ENCODE measurements at places on chromosomes 1 and 21.

DNA sequence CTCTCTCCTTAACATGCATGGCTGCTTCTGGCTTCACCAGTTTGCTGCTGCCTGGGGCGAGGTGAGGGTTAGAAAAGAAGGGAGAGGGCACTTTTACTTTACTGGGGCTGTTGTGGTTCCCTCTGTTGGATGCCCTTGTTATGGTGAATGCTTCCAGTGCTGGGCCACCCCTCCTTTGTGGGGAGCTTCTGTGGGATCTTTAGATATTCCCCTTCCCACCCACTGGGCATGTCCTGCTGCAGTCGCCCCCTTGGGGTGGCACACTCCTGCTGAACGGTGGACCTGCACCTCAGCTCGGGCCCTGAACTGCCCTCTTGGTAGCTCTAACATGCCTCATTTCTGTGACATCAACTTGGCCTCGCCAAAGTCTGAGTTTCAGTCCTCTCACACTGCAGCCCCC, 6.0 kb downstream of the TNN start:
- DNase-seq, result no peak

- no peak for DNase-seq
Observed at GRCh38 chr1:182332261-182333060, 59.1 kb downstream of the GLUL start.

DNA sequence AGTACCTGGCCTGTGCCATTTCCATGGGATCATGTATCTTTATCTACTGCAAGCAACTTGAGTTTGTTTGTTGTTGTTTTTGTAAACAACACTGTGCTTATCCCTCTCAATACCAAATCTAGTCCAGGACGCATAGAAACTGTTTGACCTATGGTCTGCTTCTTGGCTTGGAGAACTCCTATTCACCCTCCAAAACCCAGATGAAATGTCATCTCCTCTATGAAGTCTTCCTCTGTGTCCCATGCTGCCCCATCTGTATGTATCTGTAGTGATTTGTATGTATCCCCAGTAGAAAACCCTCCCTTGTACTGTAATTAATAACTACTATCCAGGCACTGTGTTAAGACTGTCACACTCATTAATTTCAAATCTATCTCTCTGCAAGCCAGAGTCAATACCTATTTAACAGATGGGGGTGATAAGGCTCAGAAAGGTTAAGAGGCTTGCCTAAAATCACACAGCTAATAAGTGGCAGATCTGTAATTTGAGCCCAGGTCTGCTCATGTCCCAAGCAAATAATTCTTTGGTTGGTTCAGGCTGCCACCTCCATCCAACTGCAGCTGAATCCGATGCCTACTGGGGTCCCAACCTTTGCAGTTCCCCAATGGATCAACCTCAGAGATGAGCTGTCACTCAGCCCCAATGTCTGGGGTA, 24.6 kb upstream of the ECE1 start:
- no peak for DNase-seq

GRCh38 chr1:61389194-61389925, 307.0 kb downstream of the NFIA start:
- DNase-seq, result no peak

DNA sequence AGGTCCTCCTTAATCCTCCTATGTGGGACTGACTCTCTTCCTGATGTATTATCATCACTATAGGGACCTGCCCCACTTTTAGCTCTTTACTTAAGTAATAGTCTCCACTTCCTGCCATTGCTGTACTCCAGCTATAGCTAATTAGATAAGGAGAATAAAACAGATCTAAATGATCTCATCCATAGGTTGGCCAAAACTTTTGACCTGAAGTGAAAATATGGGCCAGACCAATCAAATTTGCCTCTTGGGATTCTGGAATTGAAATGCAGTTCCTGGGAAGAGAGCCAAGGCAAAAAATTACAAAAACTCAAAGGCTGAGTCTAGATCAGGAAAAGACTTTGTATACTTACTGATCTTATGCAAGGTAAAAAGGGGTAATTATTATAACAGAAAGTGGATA, 36.1 kb upstream of the PDE4B start:
- DNase-seq, result no peak

- no peak for DNase-seq
Observed at GRCh38 chr21:27171707-27172106, 204.8 kb upstream of the ADAMTS5 start.

DNA sequence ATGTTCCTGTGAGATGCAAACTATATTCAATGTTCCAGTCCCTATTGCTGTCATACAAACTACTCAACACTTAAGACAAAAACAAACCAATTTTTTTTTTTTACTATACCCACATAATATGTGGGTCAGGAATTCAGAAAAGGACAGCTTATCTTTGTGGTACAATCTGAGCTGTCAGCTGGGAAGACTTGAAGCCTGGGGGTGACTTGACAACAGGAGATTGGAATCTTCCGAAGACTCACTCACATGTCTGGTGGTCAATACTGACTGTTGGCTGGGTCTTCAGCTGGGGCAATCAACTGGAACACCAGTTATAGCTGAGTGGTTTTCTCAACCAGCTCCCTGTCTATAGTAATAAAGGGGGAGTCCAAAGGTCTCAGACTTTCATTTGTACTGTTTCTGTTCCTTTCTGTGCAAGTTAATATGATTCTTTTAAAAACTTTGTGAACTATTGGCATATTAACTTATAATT, 81.7 kb upstream of the ATP1B1 start:
- no peak for DNase-seq

- peak; percentile 48 for DNase-seq
Observed at GRCh38 chr21:32007456-32007855, 134.6 kb downstream of the HUNK start.

DNA sequence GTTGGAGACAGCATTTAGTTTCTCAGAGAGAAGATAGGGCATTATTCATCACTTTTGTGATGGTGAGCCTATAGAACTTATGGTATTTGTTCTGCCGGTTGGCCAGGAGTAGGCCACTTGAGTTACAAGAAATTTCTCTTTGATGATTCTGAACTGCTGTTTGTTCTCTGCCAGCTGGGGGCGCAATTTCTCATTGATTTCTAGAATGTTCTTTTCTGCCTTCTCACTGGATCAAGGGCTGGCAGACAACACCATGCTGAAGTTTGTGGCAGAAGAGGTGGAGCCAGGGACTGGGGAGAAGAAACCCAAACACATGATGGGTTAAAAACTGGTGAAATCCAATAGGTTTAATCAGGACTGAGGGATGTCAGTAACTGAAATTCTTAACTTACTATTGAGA, 360.6 kb downstream of the FAM72C start:
- no peak for DNase-seq

DNA sequence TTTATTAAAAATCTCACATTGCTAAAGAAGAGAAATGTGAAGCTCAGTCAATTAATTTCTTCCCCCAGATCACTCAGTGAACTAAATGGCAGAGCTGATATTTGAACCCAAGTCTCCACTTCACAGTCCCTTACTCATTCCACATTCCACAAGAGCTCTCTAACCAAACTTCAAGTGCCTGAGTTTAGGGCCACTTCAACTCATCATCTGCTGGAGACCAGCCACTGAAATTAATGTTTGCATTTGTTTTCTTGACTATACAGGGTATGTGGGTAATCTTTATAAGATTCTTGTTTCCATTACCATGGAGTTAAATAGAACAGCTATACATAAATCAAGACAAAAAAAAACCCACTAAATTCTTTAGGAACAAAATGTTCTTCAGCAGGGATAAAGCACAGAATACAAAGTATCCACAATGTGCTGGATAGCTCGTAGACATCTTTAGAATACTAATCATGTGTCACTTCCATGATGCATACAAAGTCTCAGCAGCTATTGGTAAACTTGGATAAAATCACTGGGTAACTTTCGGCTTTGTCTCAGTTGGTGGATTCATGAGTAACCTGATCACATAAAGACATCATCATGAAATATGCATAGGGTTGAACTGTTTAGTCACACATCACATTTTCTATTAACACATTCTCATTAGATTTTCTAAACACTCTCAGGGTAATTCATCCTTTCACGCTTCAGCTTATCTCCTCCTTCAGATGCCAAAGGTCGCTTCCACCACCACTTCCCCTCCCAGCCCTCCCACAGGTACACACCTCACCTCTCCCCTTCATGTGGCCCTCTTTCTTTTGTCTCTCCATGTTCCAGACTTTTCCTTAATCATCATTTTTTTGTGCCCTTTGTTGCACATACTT, 89.8 kb downstream of the LRRC53 start:
- no peak for DNase-seq

DNA sequence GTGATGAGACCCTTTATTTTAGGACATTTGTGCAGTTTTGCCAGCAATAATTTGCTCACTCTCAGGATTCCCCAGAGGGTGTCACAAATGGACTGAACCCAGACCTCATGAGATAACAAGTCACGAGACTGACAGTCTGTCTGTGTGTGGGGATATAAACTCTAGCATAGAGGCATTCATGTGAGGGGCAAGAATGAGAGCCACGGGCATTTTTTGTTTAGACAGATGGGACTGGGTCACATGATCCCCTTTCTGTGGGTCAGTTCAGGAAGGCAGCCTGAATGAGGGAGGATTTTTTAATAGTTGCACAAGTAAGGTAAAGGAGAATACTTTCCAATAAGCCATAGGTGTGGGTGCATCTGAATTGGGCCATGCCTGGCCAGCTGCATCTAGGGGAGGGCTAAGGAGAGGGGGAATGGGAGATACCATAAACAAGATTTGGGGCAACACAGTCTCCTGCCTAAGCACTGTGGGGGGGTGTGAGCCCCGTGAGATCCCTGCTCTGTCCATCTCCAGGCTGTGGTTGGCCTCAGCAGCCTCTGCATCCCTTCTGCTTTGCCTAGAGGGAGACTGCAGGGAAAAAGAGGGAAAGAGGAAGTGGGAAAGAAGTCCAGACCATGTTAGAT, 66.6 kb downstream of the NAV1 start:
- no peak for DNase-seq

GRCh38 chr1:42847721-42848460, 1.5 kb downstream of the ZNF691 start:
- DNase-seq, result no peak

- no peak for DNase-seq
Observed at GRCh38 chr21:45105906-45106485, 31.6 kb downstream of the ADARB1 start.

DNA sequence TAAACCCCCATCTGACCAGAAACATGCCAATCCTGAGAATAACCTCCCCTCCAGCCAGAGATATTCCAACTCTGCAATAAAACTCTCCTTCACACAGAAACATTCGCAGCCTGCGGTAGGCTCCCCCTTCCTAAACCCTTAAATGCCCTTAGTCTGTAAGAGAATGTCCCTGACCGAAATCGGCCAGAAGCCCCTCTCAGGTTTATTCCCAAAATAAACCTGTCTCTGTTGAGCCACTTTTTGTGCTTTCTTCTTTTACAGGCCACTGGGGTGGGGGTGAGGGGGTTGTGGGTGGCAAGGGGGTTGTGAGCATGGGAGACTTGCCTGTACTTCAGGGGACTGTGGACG, 4.6 kb downstream of the PRXL2B start:
- no peak for DNase-seq

DNA sequence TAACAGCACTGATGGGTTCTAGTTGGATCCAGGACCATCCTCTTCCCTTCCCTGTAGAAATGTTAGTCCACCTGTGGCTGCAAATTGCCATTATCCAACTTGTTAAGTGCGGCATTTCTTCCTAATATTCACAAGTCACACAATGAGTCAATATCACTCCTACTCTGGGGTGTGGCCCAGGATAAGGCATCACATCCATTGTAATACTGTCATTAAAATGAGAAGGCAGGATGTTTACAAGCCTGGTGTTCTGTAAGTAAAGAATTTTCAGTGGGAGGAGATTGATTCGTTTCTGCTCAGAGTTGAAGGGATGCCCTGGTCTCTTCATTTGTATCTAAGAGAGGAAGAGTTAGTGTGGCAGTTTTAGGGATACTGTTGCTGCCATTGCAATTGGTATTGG, 18.1 kb upstream of the ARHGAP29 start:
- DNase-seq, result peak; percentile 65

- peak; percentile 55 for DNase-seq
Observed at GRCh38 chr1:110542725-110543124, 23.8 kb upstream of the KCNA10 start.

- peak; percentile 28 for DNase-seq
Observed at GRCh38 chr1:164440232-164440631, 118.8 kb upstream of the PBX1 start.

DNA sequence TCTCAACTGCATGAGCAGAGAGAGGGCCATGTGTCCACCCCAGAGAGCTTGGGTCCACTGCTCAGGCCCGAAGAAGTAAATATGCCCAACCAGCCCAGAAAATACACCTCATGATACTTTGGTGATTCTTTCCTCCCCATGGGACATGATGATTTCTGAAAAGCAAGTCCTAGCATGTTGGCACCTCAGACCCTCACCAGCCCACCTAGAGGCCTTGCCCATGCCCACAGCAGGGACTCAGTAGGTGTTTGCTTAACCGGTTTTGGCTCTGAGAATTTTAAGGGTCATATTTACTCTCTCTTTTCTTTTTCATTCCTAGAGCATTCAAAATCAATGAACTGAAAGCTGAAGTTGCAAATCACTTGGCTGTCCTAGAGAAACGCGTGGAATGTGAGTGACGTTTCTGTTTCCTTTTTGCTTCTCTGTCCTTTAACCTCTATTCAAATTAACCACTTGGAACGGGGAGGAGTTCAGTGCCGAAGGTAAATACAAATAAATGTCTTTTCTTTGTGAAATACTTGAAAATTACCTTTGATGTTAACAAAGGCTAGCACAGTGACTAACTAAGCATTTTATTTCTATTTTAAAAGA, 79.7 kb downstream of the PDE9A start:
- DNase-seq, result no peak

- DNase-seq, result peak; percentile 16
Observed at GRCh38 chr1:209307846-209308245, 275.7 kb upstream of the CAMK1G start.

- peak; percentile 80 for DNase-seq
Observed at GRCh38 chr1:117886101-117886795, 43.2 kb downstream of the GDAP2 start.

GRCh38 chr1:108055387-108055786, 90.4 kb upstream of the VAV3 start:
- DNase-seq, result no peak

DNA sequence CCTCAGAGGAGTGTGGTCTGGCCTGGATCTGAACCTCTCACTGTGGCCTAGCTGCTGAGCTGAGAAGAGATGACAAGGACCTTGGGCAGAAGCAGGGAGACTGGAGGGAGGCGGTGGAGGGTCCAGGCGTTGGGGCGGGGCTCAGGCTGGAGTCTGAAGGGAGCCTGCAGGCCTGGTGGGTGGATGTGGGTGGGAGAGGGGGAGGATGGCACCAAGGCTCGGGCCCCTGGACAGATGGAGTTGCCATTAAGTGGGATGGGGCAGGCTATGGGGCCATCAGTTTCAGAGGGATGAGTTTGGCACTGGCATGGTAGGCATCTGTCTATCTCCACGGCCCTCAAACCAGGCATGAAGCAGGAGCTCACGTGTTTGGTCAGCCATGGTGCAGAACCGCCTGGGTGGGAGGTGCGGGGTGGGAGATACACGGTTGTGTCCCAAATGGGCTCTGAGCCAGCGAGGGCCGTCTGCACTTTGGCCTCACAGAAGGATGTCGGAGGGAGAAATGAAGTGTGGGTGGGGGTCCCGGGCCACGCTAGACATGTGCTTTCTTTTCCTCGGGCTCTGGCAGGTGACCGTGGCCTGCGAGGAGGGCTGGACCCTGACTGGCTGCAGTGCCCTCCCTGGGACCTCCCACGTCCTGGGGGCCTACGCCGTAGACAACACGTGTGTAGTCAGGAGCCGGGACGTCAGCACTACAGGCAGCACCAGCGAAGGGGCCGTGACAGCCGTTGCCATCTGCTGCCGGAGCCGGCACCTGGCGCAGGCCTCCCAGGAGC, 23.6 kb downstream of the PCSK9 start:
- no peak for DNase-seq
